ENCODE measurements at places on chromosomes 7 and 10. TPM values are rescaled to one million over a fixed set of nuclear protein-coding genes. Genes with fewer than 3 reads are reported as not detected.

CTTNBP2 gene
- total RNA-seq = 0.27 TPM

STEAP1 gene
- total RNA-seq = 27.2 TPM

APBB1IP gene
- total RNA-seq = not detected

NXPH1 gene
- total RNA-seq = not detected

KLLN gene
- 0.10 TPM for total RNA-seq

UCN3 gene
- not detected for total RNA-seq

LIPA gene
- 54.9 TPM for total RNA-seq

FOXP2 gene
- 0.34 TPM for total RNA-seq

ETV1 gene
- 6.5 TPM for total RNA-seq

SPDYE16 gene
- total RNA-seq = not detected

DNTT gene
- total RNA-seq = not detected

KCP gene
- not detected for total RNA-seq

H2BK1 gene
- not detected for total RNA-seq

GPR15LG gene
- not detected for total RNA-seq

ZNF775 gene
- 6.8 TPM for total RNA-seq

Data from mammary microvascular endothelial cell (primary cell).